Right ventricle myocardium inferior (tissue), 1 donor: ENCODE measurements at places on chromosomes 4 and X. TPM values are rescaled to one million over a fixed set of nuclear protein-coding genes. Genes with fewer than 3 reads are reported as not detected.

DNA sequence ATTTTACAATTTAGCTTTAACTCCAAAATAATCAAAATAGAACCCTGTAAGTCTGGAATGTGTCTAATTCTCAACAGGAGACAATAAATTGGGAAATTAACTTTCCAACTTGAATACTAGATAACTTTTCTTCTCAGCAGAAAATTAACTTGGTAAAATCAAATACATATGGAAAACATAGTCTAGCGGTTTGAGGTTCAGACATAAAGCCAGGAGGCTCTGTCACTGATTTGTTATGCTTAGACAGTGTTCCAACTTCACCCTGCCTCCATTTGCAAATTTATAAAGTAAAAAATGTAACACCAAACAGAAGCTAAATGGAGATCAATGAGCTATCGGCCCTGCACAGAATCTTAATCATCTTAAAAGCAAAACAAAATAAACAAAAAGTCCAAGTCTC, 46.3 kb downstream of the TBCK start:
- DNase-seq, result no peak

DNA sequence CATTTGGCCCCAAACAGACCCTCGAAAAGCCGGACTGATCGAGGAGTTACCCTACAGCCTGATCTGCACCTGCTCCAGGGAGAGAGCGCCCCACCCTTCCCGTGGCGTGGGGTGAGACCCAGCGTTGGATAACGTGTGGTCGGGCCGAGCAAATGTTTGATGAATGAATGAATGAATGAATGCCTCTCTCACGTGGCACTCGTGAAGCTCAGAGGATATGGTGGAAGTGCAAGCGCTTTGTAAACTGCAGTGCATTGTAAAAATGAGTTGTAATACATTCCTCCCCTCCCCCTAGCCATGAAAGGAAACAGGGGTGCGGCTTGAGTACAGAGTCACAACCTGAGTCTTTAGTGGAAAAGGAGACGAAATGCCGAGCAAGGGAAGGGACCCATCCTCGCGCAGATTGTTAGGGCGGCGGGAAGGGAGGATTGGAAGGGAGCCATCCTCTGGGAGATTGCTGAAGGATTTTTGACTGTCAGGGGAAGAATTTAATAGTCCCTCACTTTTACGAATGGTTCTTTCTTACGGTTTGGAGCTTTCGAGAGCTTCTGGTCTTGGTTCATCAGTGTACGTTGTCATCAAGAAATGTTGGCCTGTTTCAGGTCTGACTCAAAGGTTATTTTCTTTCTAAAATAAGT, 772 bp upstream of the FBXW7 start:
- no peak for DNase-seq

GRCh38 chr4:46491455-46491854, 101.5 kb upstream of the GABRA2 start:
- DNase-seq, result no peak

DNA sequence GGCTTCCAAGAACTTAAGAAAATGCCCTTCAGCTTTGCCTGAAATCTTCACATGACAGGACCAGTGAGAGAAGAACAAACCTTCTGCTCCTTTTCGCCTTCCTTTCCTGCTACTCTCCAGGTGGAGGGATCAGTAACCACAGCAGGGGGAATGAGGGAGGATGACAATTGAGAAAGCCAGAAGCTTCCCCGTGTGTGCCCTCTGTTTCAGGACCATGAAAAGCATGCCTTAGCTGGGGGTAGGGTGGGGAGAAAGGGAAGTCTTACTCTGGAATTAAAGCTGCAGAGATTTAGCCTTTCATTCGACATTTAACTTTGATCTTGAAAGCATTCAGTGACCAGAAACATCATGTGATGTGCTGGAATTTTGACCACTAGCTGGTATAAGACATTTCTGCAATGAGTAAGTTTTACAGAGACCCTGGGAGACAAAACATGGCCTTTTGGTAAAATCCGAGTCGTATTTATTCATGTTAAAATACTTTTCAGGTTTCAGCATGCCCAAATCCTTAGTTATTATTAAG, 10.6 kb upstream of the PUDP start:
- no peak for DNase-seq

GRCh38 chr4:6124386-6125102, 75.8 kb downstream of the JAKMIP1 start:
- DNase-seq, result no peak

DNA sequence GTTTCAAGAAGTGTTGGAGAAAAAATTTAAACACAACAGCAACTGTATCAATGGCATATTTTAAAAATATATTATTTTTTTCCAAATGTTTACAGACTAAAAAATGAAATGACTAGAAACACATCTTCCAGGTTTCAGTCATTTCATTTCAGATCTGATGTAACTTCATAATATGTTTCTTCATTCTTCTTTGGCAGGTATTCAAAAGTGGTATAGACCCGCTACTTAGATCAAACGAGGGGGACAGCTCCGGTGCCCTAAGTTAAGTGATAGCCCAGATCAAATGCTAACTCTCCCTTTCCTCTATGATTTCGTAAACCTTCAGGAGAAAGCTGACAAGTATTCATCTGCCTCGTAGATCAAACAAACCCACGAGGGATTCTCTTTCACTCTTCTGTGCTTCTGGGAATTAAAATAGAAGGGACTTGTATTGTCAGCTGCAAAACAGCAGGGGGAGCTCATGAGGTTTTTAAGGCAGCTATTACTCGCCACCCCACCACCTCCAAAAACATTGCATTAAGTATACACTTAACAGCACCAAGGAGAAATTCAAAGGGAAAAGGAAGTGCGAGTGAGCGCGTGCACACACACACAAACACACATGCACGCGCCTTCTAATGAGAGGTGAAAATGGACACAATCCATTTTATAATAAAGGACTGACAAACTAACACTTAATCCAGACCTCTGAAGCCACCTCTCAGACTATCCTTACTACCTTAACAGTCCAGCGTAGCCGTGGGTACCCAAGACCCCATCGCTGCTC, 21.4 kb downstream of the HELT start:
- DNase-seq, result no peak

GRCh38 chr4:119982756-119983155, 83.9 kb downstream of the MAD2L1 start:
- no peak for DNase-seq

TMEM31 gene
- total RNA-seq, result not detected

DNA sequence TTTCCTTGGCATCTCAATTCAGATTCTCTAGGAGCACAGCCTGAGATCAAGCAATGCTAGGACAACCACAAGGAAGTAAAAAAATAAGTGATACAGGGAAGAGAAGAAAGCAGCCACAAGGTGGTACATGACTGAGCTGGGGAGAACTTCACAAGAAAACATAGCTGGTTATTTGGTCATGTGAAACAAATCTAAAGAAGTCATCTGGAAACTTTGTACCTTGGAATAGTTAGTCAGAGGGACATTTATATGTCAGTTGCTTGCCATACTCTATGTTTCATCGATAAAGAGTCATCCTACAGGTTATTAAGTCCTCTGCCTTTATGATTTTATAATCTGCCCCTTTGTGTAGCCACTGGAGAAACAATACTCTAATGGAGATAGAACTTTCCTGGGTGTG, 575.1 kb downstream of the IL15 start:
- DNase-seq, result no peak

ANXA3 gene
- 54.5 TPM for total RNA-seq

- no peak for DNase-seq
Measured at GRCh38 chrX:77431227-77431626, 16.0 kb upstream of the FGF16 start.

TGIF2LX gene
- total RNA-seq, result not detected

MAGEE1 gene
- total RNA-seq, result 2.2 TPM

GRCh38 chrX:101550362-101550750, at the start of gene ARMCX1:
Gene ARMCX1 (plus strand): TSS chrX:101550547. CDS start chrX:101552931, 2,384 bp downstream.
- peak; percentile 89 for DNase-seq

EXOSC9 gene
- 10.2 TPM for total RNA-seq

DNA sequence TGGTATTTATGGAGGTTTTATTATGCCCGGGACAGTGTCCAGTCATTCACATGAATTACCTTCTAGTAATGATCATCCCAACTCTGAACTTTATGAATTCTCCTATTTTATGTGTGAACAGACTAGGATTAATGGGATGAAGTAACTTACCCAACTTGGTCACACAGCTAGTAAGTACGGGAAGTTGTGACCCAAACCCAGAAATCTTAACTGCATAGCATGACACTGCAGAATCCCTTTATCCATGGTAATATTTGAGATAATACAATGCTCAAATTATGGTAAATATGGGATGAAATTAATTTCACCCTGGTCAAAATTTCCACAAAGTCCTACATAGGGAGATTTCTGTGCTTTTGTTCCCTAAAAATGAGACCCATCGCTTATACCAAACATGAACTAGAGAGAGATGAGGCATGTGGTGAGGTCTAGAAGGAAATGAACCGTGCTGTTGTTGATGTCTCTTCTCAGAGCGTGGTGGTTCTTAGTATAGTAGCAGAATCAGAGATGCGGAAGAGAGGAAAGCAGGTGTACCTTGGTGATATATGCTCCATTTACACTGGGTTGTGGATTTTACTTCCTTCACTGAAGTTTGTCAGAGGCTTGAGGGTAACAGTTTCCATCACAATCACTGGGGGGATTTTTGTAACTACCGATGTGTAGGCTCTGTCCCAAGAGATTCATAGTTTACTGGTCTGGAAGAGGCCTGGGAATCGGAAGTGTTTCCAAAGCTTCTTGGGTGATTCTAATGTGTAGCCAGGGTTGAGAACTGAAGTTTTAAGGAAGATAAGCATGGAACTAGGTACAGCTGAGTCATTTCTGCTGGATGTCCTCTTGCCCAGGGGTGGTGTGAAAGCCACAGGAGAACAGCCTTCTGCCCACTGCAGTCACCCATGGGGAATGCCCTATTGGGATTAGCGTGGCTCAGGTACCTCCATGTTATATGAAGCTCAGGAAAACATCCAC, 30.2 kb upstream of the FAM9C start:
- no peak for DNase-seq

- no peak for DNase-seq
Measured at GRCh38 chrX:15663439-15663838, 1.2 kb downstream of the CLTRN start.

DNA sequence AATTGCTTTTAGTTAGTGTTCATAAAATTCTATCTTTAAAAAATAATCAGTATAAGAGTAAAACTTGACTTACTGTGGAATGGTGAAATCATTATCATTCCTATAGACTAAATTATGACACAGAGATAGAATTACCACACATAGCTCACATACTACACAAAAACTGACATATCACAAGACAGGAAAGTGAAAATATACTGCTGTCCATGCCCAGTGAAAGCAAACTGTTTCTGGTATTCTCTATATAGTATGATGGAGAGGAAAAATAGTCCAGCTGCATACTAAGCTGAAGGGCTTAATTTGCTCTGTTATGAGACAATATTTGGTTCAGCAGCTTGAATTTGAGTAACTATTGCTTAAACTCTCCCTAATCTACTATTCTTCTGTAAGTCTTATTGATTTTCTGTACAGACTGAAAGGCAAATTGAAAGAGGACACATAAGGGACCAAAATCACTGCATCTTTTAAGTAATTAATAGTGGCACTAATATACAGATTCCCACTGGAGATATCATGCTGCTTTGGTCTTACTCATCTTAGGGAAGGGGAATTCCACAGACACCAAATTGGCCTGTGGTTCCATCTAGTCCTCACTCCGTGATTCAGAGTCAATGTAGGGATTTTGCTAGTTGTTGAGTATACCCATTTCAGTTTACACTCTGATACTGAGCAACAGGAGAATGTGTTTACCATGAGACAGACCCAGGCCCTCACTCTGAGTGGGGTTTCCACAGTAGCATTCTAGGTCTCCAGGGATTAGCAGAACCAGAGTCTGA, 47.4 kb upstream of the AGA start:
- no peak for DNase-seq

DNA sequence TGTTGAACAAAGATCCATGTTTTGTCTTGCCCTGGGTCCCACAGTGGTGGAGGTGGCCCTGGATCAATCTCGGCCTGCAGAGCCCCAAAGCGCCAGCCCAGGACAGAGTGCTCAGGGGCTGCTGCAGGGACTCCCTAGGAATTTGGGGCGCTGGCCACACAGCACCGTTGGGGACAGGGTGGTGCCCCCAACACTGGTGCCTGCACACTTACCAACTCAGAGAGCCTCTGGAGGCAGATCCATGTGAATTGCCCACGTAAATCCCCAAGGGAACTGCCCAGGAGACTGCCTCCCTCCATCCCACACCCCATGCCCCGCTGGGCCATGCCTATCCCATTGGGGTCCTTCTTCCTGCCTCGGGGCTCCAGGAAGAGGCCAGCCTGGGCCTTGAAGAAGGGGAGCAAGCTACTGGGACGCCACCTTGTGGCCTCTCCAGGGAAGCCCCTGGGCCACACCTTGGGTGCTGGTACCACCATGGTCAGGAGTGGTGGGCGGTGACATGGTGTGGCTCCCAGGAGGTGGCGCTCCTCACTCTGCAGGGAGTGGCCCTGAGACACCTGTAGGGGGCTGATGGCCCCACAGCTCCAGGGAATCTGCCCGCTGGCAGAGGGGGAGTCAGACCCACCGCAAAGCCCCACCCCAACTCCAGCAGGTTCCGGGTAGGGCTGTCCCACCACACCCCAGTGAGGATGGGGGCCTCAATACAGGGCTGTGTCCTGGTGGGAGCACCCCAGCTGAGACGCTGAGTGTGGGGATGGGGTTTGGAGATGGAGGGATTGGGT, 22.8 kb downstream of the CFAP99 start:
- no peak for DNase-seq

DNA sequence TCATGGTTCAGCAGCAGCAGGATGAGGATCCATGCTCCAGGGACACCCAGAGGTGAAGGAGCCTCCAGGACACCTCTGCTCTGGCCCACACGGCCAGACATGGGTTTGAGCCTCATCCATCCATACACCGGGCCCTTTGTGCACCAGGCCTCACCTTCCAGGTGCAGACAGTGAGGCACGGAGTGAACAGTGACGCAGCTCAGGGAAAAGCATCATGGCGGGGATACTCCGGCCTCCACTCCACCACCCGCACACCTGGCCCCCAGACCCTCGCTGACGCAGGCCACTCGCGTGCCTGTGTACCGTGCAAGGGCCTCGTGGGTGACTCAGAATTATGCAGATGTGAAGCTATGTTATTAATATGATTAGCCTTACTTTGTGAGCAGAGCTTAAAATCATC, 33.3 kb downstream of the ADRA2C start:
- DNase-seq, result peak; percentile 44

DNA sequence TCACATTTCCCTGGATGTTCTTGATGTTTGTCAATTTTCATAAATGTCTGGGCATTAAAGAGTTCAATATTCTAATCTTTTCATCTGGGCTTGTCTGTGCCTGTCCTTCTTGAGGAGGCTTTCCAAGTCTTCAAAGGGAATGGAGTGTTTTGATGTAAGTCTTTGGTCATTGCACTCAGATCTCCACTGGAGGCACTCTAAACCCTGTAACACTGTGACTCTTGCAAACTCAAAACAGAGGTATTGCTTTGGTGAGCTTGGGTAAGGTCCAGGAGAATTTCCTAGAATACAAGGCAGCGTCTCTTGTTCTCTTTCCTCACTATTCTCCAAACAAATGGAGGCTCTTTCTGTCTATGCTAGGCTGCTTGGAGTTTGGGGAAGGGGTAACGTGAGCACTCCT, 1118.1 kb upstream of the PABPC4L start:
- DNase-seq, result no peak

GRCh38 chr4:142539796-142540482, 306.2 kb downstream of the INPP4B start:
- no peak for DNase-seq

DCAF12L1 gene
- not detected for total RNA-seq

SGMS2 gene
- 23.2 TPM for total RNA-seq

RBMXL3 gene
- total RNA-seq, result not detected

GRCh38 chrX:80216086-80216485, 201.5 kb downstream of the TBX22 start:
- no peak for DNase-seq

UGT2B11 gene
- total RNA-seq, result not detected

CXorf58 gene
- total RNA-seq, result 0.32 TPM
